Osteoblast (primary cell): ENCODE measurements at places on chromosomes 6 and 20.

DNA sequence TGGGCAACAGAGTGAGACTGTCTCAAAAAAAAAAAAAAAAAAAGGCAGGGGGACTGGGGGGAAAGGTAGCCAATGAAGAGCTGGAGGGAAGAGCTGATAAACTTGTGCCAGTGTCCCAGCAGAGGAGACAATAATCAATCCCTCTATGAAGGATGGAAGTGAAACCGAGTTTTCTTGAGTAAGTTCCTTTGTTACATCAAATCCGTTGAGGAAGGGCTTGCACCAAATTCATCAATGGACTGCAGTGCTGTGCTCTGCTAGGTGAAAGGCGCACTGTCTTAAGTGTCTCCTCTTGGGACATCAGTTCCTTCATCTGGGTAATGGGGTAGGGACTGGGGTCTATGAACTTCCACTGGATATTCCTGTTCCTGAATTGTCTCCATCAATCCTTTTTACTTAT lies 3.0 kb upstream of the CRIP3 start:
- no peak for DNase-seq

DNA sequence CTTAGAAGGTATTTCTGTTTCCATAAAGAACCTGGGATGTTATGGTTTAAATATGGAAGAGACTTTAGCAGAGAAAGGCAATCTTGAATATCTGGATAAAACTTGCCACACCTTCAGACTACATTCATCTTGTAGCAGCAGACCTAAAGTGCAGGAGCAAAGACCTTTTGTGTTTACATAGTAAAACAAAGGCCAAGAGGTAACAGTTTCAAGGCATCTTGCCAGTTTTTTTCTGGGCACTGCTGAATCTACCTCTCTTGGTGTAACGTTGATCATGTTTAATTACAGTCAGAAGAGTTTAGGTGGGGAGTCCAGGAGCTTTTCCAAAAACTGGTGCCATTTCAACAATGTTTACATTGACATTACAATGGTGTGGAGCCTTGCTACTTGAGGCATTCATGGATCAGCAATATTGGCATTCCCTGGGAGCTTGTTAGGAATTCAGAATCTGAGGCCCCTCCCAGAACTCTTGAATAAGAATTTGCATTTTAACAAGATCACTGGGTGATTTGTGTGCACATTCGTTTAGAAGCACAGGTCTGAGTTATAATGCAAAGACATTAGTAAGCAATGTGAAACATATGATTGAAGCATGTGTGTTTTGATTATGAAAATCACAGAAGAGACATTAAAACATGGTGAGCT lies 94.5 kb downstream of the F13A1 start:
- no peak for DNase-seq

DNA sequence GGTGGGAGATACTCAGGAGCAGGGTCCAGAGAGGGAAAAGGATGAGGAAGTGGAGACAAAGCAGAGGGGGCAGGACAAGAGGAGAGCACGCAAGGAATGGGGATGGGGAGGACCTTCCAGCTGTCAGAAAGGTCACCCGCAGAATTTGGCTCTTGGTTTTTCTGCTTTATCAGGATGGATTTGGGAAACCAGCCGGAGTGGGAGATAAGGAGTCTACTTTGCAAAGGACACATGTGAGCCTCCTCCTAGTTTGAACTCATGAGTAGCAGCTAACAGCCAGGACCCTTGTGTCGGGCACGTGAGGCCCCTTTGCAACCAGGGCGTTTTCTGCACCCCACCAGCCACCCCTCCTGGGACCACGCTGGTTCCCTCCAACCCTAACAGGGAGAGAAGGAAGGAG lies 7.6 kb upstream of the MICA start:
- DNase-seq, result no peak

DNA sequence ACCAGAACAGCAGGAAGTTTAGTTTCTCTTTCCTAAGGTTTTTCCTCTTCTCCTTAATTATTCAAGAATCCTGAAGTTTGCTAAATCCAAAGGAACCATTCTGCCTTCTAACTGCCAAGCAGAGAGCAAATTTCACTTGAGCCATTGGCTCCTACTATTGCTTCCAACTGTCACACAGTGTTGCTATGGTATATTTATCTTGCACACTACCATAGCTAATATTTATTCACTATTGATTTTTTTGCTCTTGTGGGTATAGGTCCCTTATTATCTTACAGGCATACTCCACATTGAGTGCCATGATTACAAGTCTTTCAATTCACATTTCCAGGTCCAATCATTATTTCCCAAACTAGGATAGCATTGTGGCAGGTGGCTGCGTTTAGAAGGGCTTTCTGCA lies 266.7 kb upstream of the FLRT3 start:
- DNase-seq, result peak; percentile 63

DNA sequence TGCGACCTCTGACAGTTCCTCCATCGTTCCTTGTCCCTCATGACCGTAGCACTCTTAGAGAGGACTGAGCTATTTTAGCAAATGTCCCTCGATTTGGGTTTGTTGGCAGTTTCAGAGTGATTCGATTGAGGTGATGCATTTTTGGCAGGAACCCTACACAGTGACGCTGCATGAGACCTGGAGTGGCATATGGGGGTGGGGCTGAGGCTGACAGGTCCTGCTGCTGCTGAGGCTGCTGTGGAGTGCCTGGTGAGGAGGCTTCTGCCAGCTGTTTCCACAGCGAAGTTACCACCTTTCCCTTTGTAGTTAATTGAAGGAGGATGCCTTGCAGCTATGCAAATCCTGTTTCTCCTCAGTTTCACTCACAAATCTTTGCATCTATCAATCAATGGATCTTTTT lies 19.8 kb downstream of the PXDC1 start:
- DNase-seq, result peak; percentile 46

DNA sequence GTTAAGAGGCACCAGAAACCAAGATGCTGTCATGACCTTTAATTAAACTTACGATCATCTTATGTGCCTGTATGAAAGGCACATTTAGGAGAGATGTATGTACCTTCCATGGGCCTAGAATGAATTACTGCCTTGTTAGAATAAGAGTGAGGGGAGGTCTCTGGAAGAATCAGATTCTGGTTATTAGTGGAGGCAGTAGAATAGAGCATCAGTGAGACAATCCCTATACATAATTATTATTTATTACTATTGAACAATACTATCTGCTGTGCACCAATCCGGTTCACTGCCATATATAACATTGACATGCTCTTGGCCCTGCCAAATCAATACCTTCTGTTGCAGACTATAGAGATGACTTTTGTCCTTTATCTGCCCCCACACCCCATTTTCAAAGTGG lies 776.5 kb downstream of the DHX35 start:
- DNase-seq, result no peak

GRCh38 chr6:92376691-92377090 lies 1042.7 kb downstream of the EPHA7 start:
- DNase-seq, result no peak
